Esophagus mucosa (tissue), 1 donor: ENCODE measurements at places on chromosomes 16 and 17. TPM values are rescaled to one million over a fixed set of nuclear protein-coding genes. Genes with fewer than 3 reads are reported as not detected.

CCL2 gene
- 2.2 TPM for total RNA-seq

- ATAC-seq: no peak
These were observed 50.2 kb downstream of the SLC47A1 start for GRCh38 chr17:19583871-19584270.

DNA sequence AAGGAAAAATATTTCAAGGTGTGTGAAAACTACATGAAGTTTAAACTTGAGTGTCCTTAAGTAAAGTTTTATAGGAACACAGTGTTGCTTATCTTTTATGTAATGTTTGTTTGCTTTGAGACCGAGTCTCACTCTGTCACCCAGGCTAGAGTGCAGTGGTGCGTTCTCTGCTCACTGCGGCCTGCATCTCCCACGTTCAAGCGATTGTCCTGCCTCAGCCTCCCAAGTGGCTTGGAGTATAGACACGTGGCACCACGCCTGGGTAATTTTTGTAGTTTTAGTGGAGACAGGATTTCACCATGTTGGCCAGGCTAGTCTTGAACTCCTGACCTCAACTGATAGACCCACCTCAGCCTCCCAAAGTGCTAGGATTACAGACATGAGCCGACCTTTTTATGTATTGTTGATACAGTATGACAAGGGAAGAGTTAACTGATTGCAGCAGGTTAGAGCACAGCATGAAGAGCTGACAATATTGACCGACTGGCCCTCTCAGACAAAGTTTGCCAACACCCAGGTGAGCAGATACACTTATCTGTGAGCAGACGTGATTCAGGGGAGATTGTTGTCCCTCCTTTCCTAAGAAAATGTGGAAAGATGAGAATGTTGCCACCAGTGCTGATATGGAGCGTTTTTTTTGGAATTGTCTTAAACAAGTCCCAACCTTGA lies 373.7 kb downstream of the WWOX start:
- no peak for ATAC-seq

- ATAC-seq: no peak
These were observed 45.8 kb upstream of the ZCCHC14 start for GRCh38 chr16:87538594-87538993.

TSNAXIP1 gene
- 0.40 TPM for total RNA-seq

DNA sequence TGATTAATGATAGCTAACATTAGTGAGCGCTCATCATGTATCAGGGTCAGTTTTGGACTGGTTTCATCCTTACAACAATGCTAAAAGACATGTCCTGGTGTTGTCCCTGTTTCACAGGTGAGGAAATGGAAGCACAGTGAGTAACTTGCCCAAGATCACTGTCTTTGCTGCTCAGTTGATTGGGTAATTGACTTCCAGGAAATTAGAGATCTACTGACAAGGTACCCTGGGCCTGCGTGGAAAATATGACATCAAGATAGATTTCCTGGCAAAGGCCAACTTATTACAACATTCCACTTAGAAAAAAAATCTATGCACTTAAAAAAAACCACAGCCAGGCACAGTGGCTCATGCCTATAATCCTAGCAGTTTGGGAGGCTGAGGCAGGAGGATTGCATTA lies 96.3 kb downstream of the CYLD start:
- ATAC-seq: no peak

GRCh38 chr17:81646869-81647600 lies 9.3 kb downstream of the PDE6G start:
- no peak for ATAC-seq

JUP gene
- 1,050 TPM for total RNA-seq

GRCh38 chr16:23486480-23486879 lies 23.8 kb downstream of the GGA2 start:
- ATAC-seq: peak; percentile 32

- ATAC-seq: no peak
These were observed 142.4 kb upstream of the AXIN2 start for GRCh38 chr17:65703891-65704290.

DNA sequence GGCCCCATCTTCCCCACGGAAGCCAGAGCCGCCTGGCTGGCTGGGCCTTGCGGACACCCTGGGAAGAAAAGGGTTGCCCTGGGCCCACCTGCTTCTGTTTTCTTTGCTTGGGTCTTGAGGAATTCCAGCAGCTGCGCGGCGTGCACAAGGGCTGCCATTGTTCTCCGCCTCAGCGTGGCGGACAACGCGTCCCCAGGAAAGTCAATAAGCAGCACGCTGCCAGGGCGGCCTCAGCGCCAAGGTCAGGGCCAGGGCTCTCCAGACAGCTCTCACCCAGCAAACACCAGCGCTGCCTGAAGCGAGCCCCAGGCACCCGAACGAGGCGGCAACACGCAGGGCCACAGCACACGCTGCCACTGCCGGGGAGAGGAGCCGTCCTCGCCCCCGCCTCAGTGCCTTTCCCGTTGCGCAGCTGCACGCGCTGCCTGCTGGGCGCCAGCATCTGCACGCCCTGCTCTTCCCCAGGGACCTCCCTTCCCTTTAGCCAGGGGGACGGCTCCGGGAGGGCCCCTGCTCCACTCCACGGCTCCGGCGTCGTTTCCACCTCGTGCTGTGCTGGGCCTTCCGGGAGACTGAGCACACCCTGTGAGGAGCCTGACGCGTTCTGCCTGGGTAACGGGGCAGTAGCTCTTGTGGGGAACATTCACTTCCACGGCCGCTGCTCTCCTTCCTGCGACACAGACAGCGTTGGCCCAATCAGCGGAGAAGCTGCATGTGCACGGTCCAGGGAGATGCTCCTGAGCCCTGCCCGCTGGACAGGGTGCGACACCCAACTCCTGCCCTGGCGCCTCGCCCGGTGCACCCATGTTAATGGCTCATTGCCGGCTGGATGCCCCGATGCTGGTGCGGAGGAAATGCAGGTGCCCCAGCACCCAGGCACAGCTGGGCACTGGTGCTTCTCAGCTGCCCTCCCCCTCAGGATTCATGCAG lies 57.8 kb downstream of the LMF1 start:
- no peak for ATAC-seq

MYH2 gene
- 0.56 TPM for total RNA-seq

- peak; percentile 32 for ATAC-seq
These were observed 1748.9 kb downstream of the TP53TG3F start for GRCh38 chr16:35208001-35208935.

DNA sequence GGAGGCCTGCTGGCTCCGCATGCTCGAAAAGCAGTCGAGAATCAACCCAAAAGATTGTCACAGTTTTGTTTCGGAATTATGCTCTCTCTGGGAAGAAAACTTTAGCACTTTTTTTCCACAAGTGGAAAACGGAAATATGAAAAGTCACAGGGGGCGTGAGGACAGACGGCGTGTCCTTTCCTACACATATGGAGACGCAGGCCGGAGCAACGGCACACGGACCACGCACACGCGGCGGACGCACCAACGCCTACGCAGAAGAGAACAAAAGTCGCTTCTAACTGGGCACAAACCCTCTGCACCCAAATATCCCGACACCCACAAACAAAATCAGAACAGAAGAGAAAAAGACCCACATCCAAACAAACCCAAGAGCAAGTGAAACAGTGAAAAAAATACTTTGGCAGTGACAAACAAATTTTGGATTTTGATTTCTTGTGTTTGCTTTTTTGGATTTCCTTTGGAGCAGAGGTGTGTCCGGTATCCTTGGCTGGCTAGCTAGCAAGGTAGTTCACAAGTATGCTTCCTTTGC lies 9.3 kb upstream of the PABPN1L start:
- no peak for ATAC-seq

DNA sequence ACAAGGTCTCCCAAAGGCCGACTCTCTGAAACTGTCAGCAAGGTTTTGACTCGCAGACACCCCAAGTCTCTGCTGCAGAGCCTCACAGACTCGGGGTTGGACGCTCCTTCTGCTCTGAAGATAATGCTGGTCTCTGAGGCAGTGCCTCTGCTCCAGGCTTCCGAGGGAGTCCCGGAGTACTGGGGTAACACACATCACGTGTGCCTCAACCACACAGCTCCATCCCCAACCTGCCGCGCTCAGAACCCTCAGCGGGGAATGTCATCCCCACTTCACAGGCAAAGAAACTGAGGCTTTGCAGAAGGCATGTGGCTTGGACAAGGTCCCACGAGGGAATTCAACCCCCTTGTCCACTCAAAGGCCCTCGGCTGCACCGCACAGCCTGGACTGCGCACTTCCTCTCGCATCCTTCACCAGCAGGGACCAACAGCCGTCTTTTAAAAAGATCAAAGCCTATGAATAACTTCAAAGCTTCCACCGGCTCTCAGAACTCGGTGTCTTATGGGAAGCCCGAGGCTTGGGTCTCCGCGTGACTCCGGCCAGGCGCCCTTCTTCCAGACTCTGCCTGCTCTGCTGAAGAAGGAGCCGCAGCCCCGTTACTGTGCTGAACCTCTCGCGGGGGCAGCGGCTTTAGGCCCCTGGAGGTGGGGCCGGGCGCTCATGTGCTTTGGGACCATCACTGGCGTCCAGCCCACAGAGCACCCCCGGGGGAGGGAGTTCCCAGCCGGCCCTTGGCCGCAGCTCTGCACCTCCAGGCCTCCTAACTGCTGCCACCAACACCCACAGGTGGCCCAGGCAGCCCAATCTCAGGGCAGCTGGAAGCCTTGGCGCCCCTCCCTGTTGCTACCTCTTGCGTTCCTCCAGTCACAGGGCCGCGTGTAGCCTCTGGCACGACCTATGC lies 2.2 kb downstream of the TMEM204 start:
- ATAC-seq: no peak

- no peak for ATAC-seq
These were observed 16.2 kb upstream of the KIFC3 start for GRCh38 chr16:57818377-57819064.
